ENCODE measurements at places on chromosomes 1 and 21. TPM values are rescaled to one million over a fixed set of nuclear protein-coding genes. Genes with fewer than 3 reads are reported as not detected.

GRCh38 chr1:94796266-94796665, 23.9 kb upstream of the SLC44A3 start:
- DNase-seq, result no peak

- peak; percentile 77 for DNase-seq
Observed at GRCh38 chr1:50697440-50698421, 262.3 kb downstream of the FAF1 start.

DNA sequence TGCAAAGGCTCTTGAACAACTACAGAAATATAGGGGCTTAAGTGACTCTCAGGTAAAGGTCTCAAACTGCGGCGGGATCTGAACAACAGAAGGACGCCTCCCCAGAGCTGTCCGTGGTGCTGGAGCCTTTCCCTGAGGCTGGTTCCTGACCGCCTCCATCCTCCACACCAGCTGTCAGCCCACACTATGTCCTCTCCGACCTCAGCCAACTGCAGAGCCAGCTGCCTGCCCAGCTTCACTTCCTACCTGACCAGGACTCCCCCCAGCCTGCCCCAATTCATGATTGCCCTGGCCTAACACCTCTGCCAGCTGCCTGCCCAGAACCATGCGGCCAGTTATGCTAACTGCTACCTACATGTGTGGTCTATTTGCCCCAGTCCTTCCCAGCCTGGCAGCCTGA, 63.6 kb upstream of the ZC3H12A start:
- no peak for DNase-seq

DNA sequence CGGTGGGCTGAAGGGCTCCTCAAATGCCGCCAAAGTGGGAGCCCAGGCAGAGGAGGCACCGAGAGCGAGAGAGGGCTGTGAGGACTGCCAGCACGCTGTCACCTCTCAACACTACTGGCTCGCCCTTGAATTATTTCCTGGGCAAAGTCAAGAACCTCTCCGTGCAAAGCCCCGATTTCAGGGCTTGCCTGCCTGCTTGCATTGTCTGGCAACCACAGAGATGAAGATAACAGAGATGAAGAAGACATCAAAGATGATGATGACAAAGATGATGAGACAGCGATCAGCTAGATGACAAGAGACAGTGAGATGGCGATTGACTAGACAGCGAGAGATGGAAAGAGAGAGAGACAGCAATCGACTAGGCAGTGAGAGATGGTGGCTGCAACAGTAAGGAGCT, 976.5 kb downstream of the ADGRL2 start:
- no peak for DNase-seq

DNA sequence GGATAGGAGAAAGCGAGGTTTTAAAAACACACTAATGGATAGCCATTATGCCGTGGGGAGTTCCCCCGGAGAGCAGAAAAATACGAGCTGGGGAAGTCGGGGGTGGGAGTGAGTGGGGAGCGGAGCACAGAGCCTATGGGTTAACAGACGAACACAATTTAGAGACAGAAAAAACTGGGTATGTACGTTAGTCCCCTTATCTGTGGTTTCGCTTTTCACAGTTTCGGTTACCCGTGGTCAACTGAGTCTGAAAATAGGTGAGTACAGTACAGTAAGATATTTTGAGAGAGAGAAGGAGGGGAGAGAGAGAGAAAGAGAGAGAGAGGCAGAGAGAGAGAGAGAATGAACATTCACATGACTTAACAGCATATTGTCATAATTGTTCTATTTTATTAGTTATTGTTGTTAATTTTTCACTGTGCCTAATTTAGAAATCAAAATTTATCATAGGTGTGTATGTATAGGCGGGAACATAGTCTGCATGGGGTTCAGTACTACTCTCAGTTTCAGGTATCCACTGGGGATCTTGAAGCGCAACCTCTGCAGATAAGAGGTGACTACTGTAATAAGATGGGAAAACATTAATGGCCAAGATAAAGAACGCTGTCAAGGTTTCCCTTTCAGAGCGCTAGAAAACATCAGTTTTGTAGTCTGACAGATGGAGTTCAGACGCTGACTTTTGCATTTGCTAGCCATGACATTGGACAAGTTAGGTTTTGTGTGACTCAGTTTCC, 125.6 kb upstream of the LMO4 start:
- DNase-seq, result no peak

- DNase-seq, result no peak
Observed at GRCh38 chr1:91913018-91913417, 27.1 kb upstream of the TGFBR3 start.

The HRNR gene
- total RNA-seq, result not detected

Data from epithelial cell of proximal tubule (primary cell).